ENCODE measurements at places on chromosomes 13 and 19.
A peak's percentile ranks its signal among the peaks of the same experiment; 100 is the strongest.

GRCh38 chr13:110047496-110047895 lies 259.5 kb downstream of the COL4A1 start:
- DNase-seq = no peak

- no peak for DNase-seq
These were observed 28.4 kb downstream of the UBAC2 start for GRCh38 chr13:99228737-99229691.

DNA sequence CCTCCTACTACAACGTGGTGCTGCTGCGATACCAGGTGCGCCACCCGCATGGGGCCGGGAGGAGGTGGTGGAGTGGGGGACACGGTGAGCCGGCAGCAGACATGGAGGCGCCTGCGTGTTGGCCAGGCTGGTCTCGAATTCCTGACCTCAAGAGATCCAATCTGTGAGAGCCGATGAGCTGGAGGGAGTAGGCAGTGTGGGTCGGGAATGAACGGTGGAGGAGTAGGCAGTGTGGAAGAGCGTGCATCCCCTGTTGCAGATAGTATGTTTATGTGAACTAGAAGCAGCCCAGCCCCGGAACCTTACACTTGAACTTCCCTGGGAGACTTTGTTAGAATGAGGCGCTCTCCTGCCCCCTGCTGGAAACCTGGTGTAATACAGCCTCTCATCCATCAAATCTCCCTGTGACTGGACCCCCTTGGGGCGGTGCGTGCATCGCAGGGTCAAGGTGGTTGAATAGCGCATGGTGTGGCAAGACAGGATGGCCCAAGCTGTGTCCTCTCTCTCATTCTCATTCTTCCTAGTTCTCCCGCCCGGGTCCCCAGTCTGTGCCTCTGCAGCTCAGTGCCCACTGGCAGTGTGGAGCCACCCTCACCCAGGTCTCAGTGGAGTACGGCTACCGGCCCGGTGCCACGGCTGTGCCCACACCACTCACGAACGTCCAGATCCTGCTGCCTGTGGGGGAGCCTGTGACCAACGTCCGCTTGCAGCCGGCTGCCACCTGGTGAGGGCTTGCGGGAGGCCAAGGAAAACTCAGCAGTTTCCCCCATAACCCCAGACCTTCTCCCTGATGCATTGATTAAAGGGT lies 10.5 kb upstream of the B3GNT3 start:
- DNase-seq = peak; percentile 36

GRCh38 chr13:28286263-28286662 lies 147.9 kb downstream of the PAN3 start:
- no peak for DNase-seq

DNA sequence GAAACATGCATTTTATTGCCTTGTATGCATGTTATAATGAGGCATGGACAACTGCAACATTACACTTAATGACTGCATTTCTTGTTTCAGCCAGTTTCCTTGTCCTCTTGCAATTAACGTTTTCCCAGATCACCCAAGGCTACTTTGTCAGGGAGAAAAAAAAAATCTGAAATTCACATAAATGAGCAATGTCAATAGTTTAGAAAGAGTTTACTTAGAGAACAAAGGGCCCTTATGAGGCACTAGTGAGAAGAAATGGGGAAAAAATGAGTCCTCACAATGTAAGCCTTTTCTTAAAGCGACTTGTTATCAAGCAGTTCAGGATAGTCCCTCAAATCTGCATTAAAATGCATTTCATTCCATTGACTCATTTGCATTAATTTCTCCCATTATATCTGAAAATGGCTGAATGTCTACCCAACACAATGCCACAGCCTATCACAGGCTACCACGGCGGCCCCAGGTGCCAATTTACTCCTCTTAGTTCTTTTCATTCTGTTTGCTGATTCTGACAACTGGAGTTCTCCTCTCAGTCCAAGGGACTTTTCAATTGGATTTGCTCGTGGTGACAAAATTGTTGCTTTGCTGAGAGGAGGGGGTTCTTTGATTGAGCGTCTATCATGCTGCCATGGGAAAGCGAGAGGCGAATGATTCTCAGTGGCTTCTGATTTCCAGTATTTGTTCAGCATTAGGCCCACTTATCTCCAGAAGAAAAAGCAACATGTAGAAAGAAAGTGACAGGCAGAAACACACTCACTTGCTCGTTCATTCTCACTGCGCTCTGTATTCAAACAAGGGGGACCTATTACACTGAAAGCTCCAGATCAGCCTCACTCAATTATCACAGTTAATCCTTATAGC lies 107.1 kb downstream of the DACH1 start:
- no peak for DNase-seq
